ENCODE measurements at places on chromosomes 5 and 9. TPM values are rescaled to one million over a fixed set of nuclear protein-coding genes. Genes with fewer than 3 reads are reported as not detected.

DNA sequence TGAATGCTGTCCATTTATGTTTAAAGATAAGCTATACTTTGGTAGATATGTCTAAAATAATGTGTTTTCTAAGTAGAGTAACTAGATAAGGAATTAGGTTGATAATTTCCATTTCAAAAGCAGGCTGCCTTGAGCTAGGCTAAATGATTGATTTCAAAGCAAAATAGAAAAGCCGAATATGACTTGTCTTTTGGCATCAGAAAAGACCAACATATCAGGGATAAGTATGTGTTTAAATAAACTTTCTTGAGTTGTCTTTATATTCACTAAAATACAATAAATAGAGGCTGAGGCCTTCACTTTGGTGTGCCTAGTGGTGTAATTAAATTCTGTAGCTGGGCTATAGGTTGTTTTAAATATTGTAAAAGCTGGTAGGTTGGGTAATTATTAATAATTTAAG is 569.0 kb downstream of the TAF11L14 start:
- no peak overlapping the region for H3K27ac ChIP-seq
- H3K36me3 ChIP-seq: no peaks in the 10 kb centered on the region
- no peaks in the 10 kb centered on the region for H3K4me1 ChIP-seq
- H3K4me3 ChIP-seq: no peak overlapping the region
- no peaks in the 10 kb centered on the region for H3K27me3 ChIP-seq
- no peak for DNase-seq

- no peaks in the 10 kb centered on the region for H3K36me3 ChIP-seq
- H3K27me3 ChIP-seq: no peaks in the 10 kb centered on the region
- peaks cover under 1% of the 10 kb centered on the region for H3K4me1 ChIP-seq
- no peak for DNase-seq
- no peak overlapping the region for H3K4me3 ChIP-seq
These were observed 11.0 kb upstream of the GPSM1 start for GRCh38 chr9:136316271-136316751.

- H3K27me3 ChIP-seq: no peaks in the 10 kb centered on the region
- H3K4me1 ChIP-seq: peaks cover 41% of the 10 kb centered on the region
- H3K27ac ChIP-seq: no peak overlapping the region
- no peaks in the 10 kb centered on the region for H3K36me3 ChIP-seq
- DNase-seq: no peak
These were observed 9.1 kb upstream of the IRF1 start for GRCh38 chr5:132499440-132500243.

Gene OLFM1
- 6.4 TPM for polyA plus RNA-seq

GRCh38 chr5:52728686-52729085 is 59.0 kb upstream of the ITGA1 start:
- no peak overlapping the region for H3K4me3 ChIP-seq
- no peak for DNase-seq
- H3K27ac ChIP-seq: no peak overlapping the region
- no peaks in the 10 kb centered on the region for H3K27me3 ChIP-seq
- no peaks in the 10 kb centered on the region for H3K36me3 ChIP-seq

DNA sequence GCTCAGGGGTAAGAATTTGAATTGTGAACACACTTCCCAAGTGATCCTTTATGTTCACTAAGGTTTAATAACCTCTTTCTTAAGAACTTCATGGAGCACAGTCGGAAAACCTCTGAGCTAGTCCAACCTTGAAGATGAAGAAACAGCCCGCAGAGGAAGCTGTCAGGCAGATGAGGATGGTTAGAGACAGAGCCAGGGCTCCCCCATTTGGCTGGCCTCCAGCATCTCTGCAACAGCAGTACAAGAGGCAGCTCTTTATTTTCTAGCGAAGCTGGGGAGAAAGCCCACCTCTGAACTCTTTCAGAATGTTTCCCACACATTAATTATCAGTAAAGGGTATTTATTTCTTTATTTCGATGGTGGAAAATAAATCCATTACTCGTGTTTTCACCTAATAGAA is 350.8 kb downstream of the DMRT2 start:
- H3K36me3 ChIP-seq: no peaks in the 10 kb centered on the region
- no peak for DNase-seq
- H3K4me1 ChIP-seq: peaks cover 5% of the 10 kb centered on the region
- no peak overlapping the region for H3K4me3 ChIP-seq
- H3K27ac ChIP-seq: no peak overlapping the region

DNA sequence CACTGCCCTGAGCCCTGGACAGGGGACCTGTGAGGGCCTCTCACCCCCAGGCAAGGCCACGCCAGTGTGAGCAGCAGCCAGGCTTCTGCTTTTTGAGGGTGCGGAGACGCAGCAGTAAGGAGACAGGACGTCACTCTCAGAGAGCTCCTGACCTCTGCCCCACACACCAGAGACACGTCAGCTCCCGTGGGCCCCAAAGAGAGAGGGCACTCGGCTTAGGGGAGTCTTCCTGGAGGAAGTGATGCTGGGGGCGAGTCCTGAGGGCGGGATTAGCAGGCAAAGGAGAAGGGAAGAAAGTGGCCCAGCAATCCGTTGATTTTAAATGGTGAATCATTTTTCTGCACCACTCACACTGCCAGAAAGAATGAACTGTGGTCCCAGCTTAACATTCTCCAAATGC is 24.0 kb upstream of the SLC9A3 start:
- peaks cover 11% of the 10 kb centered on the region for H3K27me3 ChIP-seq
- no peak overlapping the region for H3K4me3 ChIP-seq
- DNase-seq: no peak
- H3K4me1 ChIP-seq: no peaks in the 10 kb centered on the region
- H3K36me3 ChIP-seq: no peaks in the 10 kb centered on the region

DNA sequence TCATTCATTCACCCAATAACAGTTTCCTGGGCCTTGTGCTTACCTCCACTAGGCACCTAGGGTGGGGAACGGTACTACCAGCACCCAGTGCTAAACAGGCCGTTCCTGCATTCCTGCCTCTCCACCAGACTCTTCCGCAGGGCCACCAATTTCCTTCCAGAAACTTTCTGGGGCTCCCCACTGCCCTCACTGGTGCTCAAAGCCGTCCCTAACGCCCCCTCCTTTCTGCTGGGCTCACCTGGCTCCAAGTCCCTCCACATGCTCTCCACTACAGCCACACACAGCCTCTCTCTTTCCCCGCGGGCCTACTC is 1.4 kb downstream of the PHF19 start:
- peaks cover 3% of the 10 kb centered on the region for H3K27me3 ChIP-seq
- H3K36me3 ChIP-seq: peaks cover 20% of the 10 kb centered on the region
- peak overlapping the region; percentile 80 for H3K4me3 ChIP-seq
- peak overlapping the region; percentile 75 for H3K27ac ChIP-seq

GRCh38 chr5:80348171-80348570 is 28.4 kb downstream of the SPZ1 start:
- no peak overlapping the region for H3K4me3 ChIP-seq
- H3K27me3 ChIP-seq: no peaks in the 10 kb centered on the region
- H3K27ac ChIP-seq: no peak overlapping the region

Gene FGD3
- 3.2 TPM for polyA plus RNA-seq

DNA sequence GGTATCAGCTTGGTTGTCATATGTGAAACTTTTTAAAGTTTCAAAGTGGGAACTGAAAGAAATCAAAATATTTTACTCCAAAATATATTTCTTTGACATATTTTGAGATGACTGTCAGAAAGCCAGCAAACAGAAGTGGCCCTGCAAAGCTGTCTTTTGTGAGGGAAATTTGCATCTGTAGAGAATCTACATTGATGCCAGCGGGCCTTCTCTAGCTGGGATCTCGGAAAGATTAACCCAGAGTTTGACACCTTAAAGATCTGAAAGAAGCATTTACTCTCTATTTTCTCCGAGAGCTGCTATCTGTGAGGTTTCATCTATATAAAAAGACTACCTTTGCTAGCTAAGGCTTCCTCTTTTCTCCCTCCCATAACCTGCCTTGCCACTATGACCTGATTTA is 303.6 kb downstream of the FBXL17 start:
- H3K27ac ChIP-seq: no peak overlapping the region
- no peaks in the 10 kb centered on the region for H3K36me3 ChIP-seq
- no peak for DNase-seq

GRCh38 chr5:60687927-60688720 is 11.8 kb downstream of the DEPDC1B start:
- H3K27ac ChIP-seq: no peak overlapping the region
- H3K36me3 ChIP-seq: peaks cover 10% of the 10 kb centered on the region
- no peaks in the 10 kb centered on the region for H3K27me3 ChIP-seq

DNA sequence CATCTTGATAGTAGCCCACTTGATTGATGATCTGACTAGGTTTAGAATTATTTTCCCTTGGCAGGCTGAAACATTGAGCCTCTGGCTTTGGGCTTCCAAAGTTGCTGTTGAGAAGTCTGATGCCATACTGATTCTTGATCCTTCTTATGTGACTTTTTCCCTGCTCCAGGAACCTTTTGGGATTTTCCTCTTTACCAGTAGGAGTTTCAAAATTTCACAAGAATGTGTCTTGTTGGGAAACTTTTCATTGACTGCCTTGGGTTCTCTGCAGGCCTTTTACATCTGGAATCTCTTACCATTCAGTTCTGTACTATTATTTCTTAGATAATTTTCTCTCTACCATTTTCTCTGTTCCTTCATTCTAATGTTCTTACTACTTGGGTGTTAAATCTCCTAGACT is 20.0 kb downstream of the STC2 start:
- no peak overlapping the region for H3K27ac ChIP-seq
- no peaks in the 10 kb centered on the region for H3K36me3 ChIP-seq
- H3K4me3 ChIP-seq: no peak overlapping the region
- peaks cover 42% of the 10 kb centered on the region for H3K4me1 ChIP-seq

- H3K27me3 ChIP-seq: no peaks in the 10 kb centered on the region
- H3K36me3 ChIP-seq: peaks cover 19% of the 10 kb centered on the region
- peak; percentile 60 for DNase-seq
- peak overlapping the region; percentile 70 for H3K27ac ChIP-seq
- H3K4me3 ChIP-seq: no peak overlapping the region
- peaks cover 10% of the 10 kb centered on the region for H3K4me1 ChIP-seq
These were observed 95.8 kb upstream of the RETREG1 start for GRCh38 chr5:16712620-16713019.

Gene CCL27
- not detected for polyA plus RNA-seq

DNA sequence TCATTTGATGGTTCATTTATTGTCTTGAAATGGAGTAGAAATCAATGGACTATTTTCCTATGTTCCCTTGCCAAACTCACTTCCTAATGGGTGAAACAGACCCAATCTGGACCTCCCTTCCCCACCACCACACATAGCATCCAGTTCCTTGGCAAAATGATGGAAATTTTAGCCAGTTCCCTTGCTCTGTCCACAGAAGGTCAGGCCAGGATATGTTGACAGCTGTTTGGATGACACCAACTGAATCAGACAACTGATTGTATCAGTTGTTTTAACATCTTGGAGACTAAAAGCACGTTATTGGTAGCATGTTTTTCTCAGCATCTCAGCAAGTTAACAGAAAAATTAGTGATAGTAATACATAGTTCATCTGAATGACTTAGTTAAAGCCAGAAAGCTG is 534.8 kb downstream of the PSAT1 start:
- no peaks in the 10 kb centered on the region for H3K36me3 ChIP-seq
- H3K4me3 ChIP-seq: no peak overlapping the region
- peak; percentile 50 for DNase-seq
- H3K27me3 ChIP-seq: no peaks in the 10 kb centered on the region

Gene CTNNAL1
- polyA plus RNA-seq: 31.1 TPM

Gene TTC16
- polyA plus RNA-seq: 0.02 TPM

GRCh38 chr5:31992377-31992776 is 181.7 kb downstream of the GOLPH3 start:
- no peak overlapping the region for H3K27ac ChIP-seq
- H3K36me3 ChIP-seq: no peaks in the 10 kb centered on the region
- H3K27me3 ChIP-seq: no peaks in the 10 kb centered on the region
- H3K4me3 ChIP-seq: no peak overlapping the region

- no peak overlapping the region for H3K27ac ChIP-seq
- H3K4me3 ChIP-seq: no peak overlapping the region
- H3K4me1 ChIP-seq: peaks cover 29% of the 10 kb centered on the region
- no peaks in the 10 kb centered on the region for H3K36me3 ChIP-seq
- peak; percentile 66 for DNase-seq
These were observed 31.1 kb downstream of the FOXD1 start for GRCh38 chr5:73417303-73418034.

Gene MED27
- 16.6 TPM for polyA plus RNA-seq

Gene PDZD2
- polyA plus RNA-seq: 7.9 TPM

- no peak for DNase-seq
- no peak overlapping the region for H3K4me3 ChIP-seq
- H3K4me1 ChIP-seq: no peaks in the 10 kb centered on the region
- H3K27me3 ChIP-seq: peaks cover 3% of the 10 kb centered on the region
These were observed 7.0 kb downstream of the TEX48 start for GRCh38 chr9:114674798-114675540.

GRCh38 chr9:93099551-93100275 is 3.7 kb downstream of the CARD19 start:
- DNase-seq: no peak
- no peak overlapping the region for H3K27ac ChIP-seq
- no peaks in the 10 kb centered on the region for H3K27me3 ChIP-seq

Gene BHMT2
- polyA plus RNA-seq: 5.8 TPM

Gene SLC6A7
- 0.91 TPM for polyA plus RNA-seq

DNA sequence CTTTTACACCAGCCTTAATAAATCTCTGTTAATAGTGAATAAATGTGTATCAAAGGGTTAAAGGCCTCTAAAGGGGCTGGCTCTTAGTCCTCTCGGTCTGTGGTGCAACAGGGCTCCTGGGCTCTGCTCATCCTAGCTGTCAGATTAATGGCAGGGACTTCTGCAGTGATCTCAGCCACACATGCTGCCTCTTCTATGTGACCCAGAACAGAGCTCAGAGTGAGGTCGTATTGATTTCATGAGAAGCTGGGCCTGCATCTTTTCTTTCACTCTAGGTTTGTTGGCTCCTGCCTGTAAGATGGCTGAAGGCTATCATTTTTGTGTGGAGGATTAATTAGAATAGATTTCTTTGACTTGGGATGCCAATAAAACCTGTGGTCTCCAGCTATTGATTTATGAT is 165.0 kb upstream of the GLRA1 start:
- no peak overlapping the region for H3K27ac ChIP-seq
- H3K4me3 ChIP-seq: no peak overlapping the region
- H3K36me3 ChIP-seq: no peaks in the 10 kb centered on the region
- no peak for DNase-seq
- H3K27me3 ChIP-seq: no peaks in the 10 kb centered on the region

- peak overlapping the region; percentile 42 for H3K27ac ChIP-seq
- no peaks in the 10 kb centered on the region for H3K36me3 ChIP-seq
- H3K4me1 ChIP-seq: peaks cover 35% of the 10 kb centered on the region
- peaks cover 24% of the 10 kb centered on the region for H3K27me3 ChIP-seq
- DNase-seq: peak; percentile 70
These were observed 24.4 kb downstream of the EGR1 start for GRCh38 chr5:138489683-138490061.

GRCh38 chr5:154421868-154422267 is 23.9 kb upstream of the SAP30L start:
- no peak overlapping the region for H3K4me3 ChIP-seq
- no peaks in the 10 kb centered on the region for H3K4me1 ChIP-seq
- no peaks in the 10 kb centered on the region for H3K27me3 ChIP-seq
- H3K27ac ChIP-seq: no peak overlapping the region
- no peak for DNase-seq

DNA sequence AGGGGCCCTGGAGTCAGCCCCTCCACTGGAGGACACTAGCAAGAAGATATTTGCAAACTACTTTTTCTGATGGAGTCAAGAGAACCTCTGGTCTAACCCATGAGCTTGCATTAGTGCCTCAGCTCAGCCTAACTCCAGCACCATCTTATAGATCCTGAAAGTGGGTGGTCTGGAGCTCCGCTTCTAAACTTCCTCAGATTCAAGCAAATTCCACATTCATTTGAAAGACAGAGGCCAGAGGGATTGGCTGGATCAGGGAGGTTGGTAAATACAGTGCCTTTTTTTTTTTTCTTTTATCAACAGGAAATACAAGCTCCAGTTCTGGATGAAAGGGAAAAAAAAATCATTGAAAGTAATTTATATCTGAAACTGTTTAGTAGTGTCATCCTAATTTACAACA is 99.9 kb downstream of the ENC1 start:
- no peak overlapping the region for H3K4me3 ChIP-seq
- peaks cover 12% of the 10 kb centered on the region for H3K4me1 ChIP-seq
- no peaks in the 10 kb centered on the region for H3K36me3 ChIP-seq
- DNase-seq: no peak

Data from muscle of leg (tissue), 16 donors.